ENCODE measurements at places on chromosomes 11 and 22.
A peak's percentile ranks its signal among the peaks of the same experiment; 100 is the strongest.

- DNase-seq = no peak
Observed at GRCh38 chr11:134236834-134237556, 12.5 kb downstream of the VPS26B start.

GRCh38 chr11:123173040-123173855 lies 21.8 kb downstream of the CLMP start:
- DNase-seq = no peak

DNA sequence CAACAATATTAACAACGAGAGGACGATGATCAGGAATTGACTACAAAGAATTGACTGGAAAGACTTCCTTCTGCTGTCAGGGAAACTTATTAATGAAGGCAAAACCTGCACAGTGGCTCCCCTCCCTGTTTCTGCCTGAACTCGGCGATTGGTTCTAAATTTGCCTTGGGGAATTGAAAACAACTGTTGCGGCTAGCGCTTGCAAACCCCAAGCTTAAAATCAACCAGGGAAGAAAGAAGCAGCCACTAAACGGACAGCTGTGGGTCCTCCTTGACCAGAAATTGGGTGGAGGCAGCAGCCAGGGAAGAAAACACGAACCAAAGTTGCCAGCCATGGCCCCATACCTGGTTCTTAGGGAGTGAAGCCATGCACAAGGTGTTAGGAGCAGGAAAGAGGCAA lies 383.5 kb upstream of the CADM1 start:
- DNase-seq = no peak

DNA sequence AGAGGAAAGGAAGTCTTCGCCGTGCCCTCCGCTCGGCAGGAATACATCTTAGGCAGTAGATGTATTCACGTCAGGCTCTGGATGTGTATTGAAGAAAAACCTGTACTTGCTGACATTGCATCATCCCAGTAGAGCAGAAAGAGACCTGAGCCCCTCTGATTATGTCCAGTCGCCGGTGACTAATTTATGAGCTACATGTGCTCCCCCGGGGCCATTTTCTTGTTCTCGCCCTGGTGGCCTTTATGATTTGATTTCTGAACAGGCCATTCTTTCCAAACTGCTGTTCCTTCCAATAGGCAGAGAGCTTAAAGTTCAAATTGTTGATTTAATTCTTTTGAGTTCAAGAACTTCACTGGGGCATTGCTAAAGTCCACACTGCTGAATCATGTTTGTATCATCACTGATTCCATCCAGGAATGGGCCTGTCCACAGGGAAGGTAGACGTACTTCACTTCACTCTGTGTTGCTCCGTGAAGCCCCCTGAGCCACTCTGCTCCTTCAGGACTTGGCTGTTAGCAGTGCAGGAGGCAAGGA lies 137.3 kb upstream of the RASSF10 start:
- no peak for DNase-seq

DNA sequence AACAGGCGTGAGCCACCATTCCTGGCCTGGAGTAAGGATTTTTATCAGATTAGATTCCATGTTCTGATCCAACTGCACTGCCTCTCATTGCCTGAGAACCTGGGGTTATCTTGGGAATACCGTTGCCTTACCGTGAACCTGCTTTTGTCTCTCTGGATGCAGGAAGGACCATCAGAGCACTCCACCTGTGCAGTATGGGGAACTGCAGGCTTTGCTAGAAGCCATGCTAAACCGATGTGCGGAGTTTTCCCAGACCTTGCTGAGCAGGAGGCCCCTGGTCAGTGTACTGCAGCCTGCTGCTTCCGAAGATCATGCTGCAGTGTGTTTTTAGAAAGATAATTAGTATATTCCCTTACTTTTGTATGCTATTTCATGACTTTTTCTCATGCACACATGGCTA lies 43.6 kb downstream of the MEI1 start:
- no peak for DNase-seq

GRCh38 chr11:43138621-43139140 lies 173.1 kb upstream of the API5 start:
- DNase-seq = no peak

- no peak for DNase-seq
Observed at GRCh38 chr22:22414266-22414665, 94.3 kb downstream of the ZNF280B start.

GRCh38 chr11:72792437-72793021 lies 1.3 kb downstream of the STARD10 start:
- no peak for DNase-seq

GRCh38 chr11:24295360-24295759 lies 201.5 kb upstream of the LUZP2 start:
- no peak for DNase-seq

DNA sequence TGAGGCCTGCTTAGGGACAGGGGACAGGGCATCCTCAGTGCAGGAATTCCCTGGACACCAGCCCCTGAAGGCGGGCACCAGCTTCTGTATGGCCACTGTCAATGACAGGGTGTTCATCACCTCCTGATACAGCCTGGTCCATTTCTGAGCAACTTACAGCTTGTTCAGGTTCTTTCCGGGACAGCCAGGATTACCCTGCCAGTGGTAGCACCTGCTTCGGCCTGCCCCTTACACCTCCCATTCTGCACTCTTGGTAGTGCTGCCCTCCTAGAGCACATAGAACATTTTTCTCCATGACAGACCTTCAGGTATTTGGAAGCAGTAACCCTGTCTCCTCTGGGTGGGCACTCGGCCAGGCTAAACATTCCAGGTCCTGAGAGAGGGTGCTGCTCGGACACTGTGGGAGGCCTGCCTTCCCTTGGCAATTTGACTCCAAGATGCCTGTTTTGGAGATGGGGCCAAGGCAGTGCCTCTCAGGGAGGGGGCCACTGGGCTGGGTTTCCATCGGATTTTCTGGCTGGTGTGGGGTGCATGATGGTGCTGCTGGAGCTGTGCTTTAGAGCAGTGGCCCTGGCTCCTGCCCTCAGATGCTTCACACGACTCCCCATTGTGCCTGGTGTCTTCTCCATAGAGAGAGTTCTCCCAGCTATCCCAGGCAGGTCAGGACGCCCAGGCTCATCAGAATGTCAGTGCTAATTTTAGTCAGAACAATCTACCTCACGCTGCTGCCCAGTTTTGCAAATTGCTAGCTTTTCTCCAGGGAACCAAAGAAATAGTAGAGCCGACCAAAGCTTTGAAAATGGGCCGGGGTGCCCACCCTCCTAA lies 1.2 kb downstream of the GAL3ST3 start:
- DNase-seq = no peak

GRCh38 chr11:11218629-11218986 lies 134.4 kb downstream of the CSNK2A3 start:
- DNase-seq = peak; percentile 42

- peak; percentile 74 for DNase-seq
Observed at GRCh38 chr11:70073871-70074371, 4.2 kb upstream of the ANO1 start.

DNA sequence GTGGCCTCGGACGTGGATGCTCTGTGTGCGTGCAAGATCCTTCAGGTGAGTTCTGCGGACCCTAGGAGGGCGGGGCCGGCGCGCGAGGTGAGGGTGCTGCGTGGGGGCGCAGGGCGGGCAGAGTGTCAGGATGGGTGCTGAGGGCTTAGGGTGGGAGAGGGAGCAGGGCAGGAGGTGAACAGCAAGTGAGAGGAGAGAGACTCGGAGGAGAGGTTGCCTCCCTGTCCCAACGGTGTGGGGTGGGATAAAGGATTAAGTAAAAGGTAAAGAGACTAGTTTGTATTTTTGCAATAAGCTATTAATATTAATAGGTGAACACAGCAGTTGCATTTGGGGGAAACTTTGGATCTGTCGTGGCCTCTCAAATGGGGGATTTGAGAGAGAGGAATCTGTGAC lies 451 bp downstream of the CDC45 start:
- no peak for DNase-seq

DNA sequence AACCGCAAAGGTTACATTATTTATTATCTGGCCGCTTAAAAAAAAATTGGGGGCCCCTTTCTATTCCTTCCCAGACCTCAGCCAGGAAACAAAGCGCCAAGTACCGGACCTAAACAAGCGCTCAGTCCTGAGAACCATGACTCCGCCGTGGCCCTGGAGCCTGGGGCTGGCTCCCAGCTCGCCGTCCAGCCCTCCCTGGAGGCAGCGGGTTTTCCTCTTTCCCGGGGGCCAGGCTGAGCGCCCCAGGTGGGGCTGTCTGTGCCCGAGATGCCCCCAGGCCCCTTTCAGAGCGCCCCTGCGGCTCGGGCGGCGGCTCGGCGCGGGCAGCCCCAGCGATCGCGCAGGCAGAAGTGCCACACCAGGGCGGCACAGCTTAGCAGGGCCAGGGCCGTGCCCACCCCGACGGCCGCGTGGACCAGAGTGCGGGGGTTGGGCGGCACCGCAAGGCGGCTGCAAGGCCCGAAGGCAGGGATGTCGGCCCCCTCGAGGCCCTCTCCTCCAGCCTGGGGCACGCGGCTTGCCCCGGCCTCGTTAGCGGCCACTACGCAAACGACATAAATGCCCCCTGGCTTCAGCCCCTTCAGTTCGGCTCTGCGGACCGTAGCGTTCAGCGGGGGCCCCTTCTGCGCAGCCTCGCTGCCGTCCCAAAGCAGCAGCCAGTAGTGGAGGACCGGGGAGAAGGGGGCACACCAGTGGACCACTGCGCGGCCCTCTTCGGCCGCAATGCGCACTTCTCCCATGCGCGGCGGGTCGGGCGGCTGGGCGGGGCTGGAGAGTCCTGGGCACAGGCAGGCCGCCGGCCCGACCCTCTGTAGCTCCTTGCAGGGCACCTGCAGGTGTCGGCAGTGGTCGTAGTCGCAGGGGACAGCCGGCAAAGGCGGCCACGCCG lies 1.6 kb downstream of the LRRN4CL start:
- DNase-seq = no peak

DNA sequence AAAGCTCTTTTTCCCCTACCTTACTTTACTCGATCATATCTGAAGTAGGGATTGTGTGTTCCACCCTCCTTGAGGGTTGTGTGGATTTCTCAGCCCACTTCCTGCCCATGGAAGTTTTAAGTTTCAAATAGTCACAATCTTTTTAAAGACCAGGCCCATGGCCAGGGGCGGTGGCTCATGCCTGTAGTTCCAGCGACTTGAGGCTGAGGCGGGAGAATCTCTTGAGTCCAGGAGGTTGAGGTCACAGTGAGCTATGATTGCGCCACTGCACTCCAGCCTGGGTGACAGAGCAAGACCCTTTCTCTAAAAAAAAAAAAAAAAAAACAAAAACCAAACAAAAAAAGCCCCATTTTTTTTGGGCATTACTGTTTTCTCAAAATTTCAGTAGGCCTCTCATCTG lies 36.3 kb upstream of the LRRC10B start:
- peak; percentile 82 for DNase-seq

GRCh38 chr11:12075822-12076821 lies 34.3 kb upstream of the MICAL2 start:
- no peak for DNase-seq

GRCh38 chr11:67368621-67369020 lies 4.8 kb downstream of the CLCF1 start:
- DNase-seq = no peak

- DNase-seq = no peak
Observed at GRCh38 chr11:2305788-2306451, 4.1 kb downstream of the TSPAN32 start.

DNA sequence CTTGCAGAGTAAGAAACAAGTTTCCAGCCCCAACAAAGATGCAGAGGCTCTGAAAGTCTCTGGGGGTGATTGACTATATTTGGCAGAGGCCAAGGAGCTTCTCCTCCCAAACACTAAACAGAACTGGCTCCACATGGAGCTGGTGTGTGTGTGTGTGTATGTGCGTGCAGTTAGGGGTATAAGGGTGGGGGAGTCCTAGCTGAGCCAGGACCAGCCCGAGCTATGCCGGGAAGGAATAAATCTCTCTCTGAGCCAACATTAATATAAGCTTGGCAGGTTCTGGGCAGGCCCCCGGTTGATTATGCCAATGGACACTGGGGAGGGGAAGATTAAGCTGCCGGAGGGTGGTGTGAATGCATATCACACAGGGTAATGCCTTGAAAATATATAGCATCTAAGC lies 324.2 kb downstream of the MIAT start:
- DNase-seq = no peak

DNA sequence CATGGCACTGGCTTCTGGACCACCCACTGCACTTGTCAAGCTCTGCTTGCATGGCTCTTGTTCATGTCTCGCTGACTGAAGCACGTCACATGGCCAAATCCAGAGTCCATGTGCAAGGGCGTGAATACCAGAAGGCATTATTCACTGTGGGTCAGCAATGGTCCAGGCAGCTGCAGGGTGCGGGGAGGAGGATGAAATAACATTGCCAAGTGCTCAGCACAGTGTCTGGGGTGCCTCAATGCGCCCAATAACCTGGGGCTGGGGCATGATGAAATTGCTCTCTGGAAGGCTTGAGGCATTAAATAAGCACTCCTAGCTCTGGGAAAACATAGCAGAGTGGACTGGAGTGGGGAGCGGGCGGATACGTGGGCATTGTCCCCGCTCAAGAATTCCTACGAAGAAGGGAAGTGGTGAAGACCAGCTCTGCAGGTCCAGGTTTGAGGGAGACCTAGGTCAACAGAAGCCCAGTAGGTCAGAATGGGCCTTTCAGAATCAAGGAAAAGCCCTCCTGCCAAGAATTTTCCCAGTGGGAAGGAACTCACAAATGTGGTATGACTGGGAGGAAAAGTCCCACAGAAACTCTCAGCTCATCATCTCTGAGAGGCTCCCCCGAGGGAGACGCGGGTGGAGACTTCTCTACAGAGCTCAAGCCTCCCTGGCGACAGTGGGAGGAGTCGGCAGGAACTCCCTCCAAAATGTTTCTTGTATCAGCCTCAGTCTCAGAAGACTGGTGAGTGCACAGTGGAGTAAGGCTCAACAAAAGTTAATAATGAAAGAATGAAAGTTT lies 15.3 kb upstream of the ACCSL start:
- DNase-seq = peak; percentile 73

- no peak for DNase-seq
Observed at GRCh38 chr11:9313648-9314290, 624 bp downstream of the TMEM41B start.

- DNase-seq = no peak
Observed at GRCh38 chr11:76010051-76010450, 195.0 kb downstream of the UVRAG start.

- no peak for DNase-seq
Observed at GRCh38 chr22:27796829-27797519, 4.6 kb downstream of the MN1 start.
